ENCODE measurements at places on chromosomes 4 and X.

DNA sequence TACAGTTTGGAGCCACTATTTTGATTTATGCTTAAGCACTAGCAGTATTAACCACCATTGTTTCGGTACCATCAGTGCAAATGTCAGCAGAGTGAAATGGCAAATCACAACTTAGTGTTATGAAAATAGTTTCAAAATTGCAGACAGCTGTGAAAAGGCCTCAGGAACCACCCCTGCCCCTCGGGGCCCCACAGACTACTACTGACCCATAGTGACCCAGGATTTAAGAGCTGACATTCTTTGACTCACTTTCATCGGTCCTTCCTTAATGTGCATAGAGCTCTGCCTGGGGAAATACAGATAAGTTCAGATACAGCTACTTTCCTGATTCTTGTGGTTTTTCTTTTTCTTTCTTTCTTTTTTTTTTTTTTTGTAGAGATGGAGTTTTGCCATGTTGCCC lies 3.3 kb upstream of the BBS7 start:
- DNase-seq = no peak

GRCh38 chr4:30380404-30380998 lies 339.7 kb upstream of the PCDH7 start:
- DNase-seq = no peak

GRCh38 chr4:82754513-82755165 lies 44.0 kb downstream of the SCD5 start:
- no peak for DNase-seq

DNA sequence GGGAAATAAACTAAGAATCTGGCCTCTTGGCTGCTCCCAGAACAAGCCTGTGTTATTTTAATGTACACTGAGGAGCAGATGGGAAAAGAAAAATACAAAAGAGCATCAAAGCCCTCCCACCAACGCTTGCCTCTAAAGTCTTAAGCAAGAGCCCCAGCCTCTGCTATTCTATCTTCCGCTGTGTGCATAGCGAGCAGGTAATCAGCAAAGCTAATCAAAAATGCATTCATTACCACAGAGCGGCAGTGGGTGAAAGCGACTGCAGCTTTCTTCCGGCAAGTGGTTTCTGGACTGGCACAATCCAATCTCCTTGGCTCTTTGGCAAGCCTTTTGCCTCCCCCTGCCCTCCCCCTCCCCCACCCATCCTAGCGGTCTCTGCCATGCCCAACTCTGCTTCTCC lies 13.5 kb upstream of the GRIA3 start:
- DNase-seq = no peak

- no peak for DNase-seq
Observed at GRCh38 chr4:159018062-159018629, 84.7 kb upstream of the RAPGEF2 start.

DNA sequence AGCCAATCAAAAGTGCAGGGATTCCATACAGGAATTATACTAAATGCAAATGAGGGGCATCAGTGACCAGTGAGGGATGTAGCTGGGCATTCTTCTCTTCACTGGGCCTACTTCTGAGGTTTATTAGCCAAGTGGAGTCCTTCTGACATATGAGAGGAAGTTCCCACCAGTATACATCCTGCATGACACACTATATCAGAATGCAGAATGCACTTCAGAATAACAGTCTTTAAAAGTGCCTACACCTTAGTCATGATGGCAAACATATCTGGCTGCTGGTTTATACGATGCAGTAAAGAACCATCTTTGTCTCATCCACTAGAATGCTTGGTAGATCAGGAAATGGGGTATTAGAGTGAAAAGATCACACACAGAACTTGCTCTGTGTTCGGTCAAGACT lies 180.3 kb upstream of the PPARGC1A start:
- no peak for DNase-seq

- DNase-seq = no peak
Observed at GRCh38 chr4:3523146-3523627, 9.0 kb downstream of the LRPAP1 start.

DNA sequence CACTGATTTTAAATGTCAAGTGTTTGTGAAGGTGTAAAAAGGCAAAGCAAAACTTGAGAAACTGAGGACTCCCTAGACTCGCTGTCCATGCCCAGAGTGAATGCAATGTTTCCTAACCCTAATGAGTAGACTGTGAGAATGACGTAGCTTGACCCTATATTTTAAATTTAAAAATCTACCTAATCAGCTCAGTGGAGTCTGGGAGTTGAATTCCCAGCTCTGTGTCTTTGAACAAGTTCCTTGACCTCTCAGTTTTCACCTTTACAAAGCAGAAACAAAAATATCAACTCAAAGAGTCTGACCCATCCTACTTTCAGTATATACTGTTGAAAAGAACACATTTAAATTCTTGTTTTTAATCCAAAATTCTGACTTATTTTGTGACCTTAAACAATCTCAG lies 2.3 kb downstream of the FGA start:
- DNase-seq = no peak

DNA sequence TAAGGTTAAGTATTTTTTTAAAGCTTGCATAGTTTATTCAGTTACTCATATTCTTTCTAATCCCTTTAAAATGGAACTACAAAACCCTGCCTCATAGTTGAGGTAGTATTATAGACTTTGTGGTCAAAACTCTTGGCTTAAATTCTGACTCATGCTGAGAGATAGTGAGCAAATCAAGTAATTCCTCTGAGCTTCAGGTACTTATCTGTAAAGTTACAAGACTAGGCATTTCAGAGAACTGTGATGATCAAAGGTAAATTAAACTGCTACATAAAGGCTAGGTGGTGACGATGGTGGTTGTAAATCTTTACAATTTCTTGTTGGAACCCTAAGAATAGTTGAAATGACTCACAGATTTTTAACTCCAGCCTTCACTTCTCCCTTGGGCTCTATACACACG lies 3.2 kb upstream of the CLOCK start:
- no peak for DNase-seq
